Activated T-cell treated with anti-CD3 and anti-CD28 coated beads, Interleukin-2, amount 50 U/mL, for 72 hours (primary cell): ENCODE measurements at places on chromosomes 1 and 21. TPM values are rescaled to one million over a fixed set of nuclear protein-coding genes. Genes with fewer than 3 reads are reported as not detected.

DNA sequence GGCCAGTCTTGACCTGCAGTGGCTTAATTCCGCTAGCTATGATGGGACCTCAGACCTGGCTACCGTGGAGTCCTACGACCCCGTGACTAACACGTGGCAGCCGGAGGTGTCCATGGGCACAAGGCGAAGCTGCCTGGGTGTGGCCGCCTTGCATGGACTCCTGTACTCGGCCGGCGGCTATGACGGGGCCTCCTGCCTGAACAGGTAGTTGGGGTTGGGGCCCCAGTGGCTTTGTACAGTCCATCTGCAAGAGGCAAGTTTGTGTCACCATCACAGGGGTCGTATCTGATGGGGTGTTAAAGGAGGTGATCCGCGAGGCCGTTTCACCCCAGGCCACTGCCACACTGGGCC is 2.9 kb downstream of the KLHL17 start:
- H3K27ac ChIP-seq: no peak overlapping the region
- peaks cover 3% of the 10 kb centered on the region for H3K36me3 ChIP-seq
- H3K4me1 ChIP-seq: peaks cover 11% of the 10 kb centered on the region

GRCh38 chr1:236989290-236990051 is 14.8 kb downstream of the MT1HL1 start:
- H3K4me1 ChIP-seq: no peaks in the 10 kb centered on the region
- peaks cover 4% of the 10 kb centered on the region for H3K27me3 ChIP-seq
- H3K36me3 ChIP-seq: no peaks in the 10 kb centered on the region
- no peak overlapping the region for H3K27ac ChIP-seq

DNA sequence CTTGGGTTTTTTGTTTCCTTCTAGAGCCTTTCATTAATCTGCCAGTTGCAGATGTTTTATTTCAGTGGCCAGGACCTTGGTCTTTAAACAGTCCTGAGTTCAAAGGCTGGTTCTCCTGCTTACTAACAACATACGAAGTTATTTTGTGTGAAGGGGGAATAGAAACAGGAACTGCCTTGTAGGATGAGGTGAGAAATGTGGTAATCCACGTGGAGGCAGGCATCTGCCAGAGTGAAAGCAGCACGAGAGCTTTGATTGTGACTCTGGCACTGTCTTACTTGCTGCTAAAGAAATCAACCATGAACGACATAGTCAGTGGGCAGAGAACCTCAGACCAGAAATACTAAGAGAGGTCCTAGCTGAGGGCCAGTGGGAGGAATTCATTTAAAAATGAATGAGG is 30.4 kb downstream of the TMEM63A start:
- H3K27me3 ChIP-seq: no peaks in the 10 kb centered on the region
- peak overlapping the region; percentile 66 for H3K27ac ChIP-seq
- H3K36me3 ChIP-seq: peaks cover 18% of the 10 kb centered on the region
- H3K4me3 ChIP-seq: no peak overlapping the region
- DNase-seq: no peak

DNA sequence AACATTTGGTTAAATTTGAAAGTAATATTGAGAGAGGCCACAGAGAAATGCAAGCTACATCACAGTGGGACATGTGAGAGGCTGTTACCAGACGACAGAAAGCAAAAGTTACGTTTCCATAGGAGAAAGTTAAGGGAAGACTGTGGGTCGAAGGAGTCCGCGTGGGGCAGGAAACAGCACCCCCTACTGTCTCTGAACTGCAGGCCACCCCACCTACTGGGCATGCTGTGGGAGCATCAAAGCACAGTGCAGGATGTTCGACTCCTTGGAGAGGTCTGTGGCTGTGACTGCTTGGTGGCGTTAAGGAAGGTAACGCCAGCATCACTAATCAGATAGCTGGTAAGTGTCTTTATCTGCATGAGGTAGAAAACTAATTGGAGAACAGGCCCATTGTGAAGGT is 123.9 kb downstream of the PTBP2 start:
- H3K27me3 ChIP-seq: peaks cover 5% of the 10 kb centered on the region
- peak; percentile 34 for DNase-seq

DNA sequence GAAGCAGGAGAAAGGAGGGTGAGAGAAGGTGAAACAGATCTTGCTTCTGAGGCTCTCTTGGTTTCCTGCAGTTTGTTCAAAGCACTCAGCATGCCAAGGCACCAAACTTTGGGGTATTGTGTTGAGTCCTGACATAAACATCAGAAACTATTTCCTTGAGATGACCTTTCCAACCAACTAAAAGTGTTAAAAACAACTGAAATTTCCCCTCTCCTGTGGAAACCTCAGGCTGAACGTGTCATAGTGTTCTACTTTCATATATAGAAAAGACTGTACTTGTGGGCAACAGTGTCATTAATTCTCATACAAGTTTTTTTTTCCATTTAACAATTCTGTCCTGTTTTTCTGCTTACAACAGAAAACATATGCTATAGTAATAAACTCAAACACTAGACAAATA is 6.3 kb upstream of the LYST start:
- peak overlapping the region; percentile 74 for H3K4me3 ChIP-seq
- H3K27ac ChIP-seq: peak overlapping the region; percentile 85
- no peaks in the 10 kb centered on the region for H3K27me3 ChIP-seq
- no peaks in the 10 kb centered on the region for H3K36me3 ChIP-seq

DNA sequence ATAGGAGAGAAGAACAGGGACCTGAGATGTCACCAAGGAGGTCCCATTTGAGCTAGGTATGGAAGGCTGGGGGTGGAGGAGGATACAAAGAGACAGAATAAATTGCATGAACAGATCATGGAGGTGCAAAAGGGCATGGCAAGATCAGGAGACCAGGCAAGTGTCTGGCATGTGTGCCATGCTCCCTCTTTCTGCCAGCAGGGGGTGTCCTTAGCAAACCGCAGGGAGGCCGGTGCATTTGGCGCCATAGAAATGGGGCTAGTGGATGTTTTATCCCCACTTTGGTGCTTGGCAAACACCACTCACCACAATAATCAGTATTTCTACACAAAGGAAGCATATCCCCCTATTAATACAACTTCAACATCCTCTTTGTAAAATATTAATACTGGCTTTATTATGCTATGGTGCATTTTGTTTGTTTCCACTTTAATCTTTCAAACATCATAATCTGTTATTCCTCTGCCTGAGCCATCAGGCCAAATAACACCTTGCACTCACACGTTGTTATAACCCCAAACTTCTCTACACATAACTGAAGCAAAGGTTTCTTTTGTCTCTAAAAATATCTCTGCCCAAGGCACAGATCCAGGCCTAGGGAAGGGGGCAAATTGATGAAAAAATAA is 25.9 kb downstream of the S100A6 start:
- no peak overlapping the region for H3K4me3 ChIP-seq
- peaks cover 11% of the 10 kb centered on the region for H3K4me1 ChIP-seq
- DNase-seq: peak; percentile 72
- H3K27me3 ChIP-seq: no peaks in the 10 kb centered on the region

The SELP gene
- total RNA-seq: 3.6 TPM

GRCh38 chr21:40257342-40257741 is 390.1 kb downstream of the PCP4 start:
- no peaks in the 10 kb centered on the region for H3K4me1 ChIP-seq
- no peak overlapping the region for H3K27ac ChIP-seq
- DNase-seq: no peak
- no peaks in the 10 kb centered on the region for H3K36me3 ChIP-seq
- H3K4me3 ChIP-seq: no peak overlapping the region

The TSPAN1 gene
- 0.34 TPM for total RNA-seq

- peaks cover 21% of the 10 kb centered on the region for H3K27me3 ChIP-seq
- DNase-seq: no peak
These were observed 115.0 kb upstream of the GRIK3 start for GRCh38 chr1:37149296-37149695.

GRCh38 chr1:54904476-54905048 is 17.6 kb upstream of the DHCR24 start:
- DNase-seq: no peak
- H3K27ac ChIP-seq: no peak overlapping the region
- H3K27me3 ChIP-seq: peaks cover 14% of the 10 kb centered on the region
- H3K36me3 ChIP-seq: no peaks in the 10 kb centered on the region
- no peak overlapping the region for H3K4me3 ChIP-seq

DNA sequence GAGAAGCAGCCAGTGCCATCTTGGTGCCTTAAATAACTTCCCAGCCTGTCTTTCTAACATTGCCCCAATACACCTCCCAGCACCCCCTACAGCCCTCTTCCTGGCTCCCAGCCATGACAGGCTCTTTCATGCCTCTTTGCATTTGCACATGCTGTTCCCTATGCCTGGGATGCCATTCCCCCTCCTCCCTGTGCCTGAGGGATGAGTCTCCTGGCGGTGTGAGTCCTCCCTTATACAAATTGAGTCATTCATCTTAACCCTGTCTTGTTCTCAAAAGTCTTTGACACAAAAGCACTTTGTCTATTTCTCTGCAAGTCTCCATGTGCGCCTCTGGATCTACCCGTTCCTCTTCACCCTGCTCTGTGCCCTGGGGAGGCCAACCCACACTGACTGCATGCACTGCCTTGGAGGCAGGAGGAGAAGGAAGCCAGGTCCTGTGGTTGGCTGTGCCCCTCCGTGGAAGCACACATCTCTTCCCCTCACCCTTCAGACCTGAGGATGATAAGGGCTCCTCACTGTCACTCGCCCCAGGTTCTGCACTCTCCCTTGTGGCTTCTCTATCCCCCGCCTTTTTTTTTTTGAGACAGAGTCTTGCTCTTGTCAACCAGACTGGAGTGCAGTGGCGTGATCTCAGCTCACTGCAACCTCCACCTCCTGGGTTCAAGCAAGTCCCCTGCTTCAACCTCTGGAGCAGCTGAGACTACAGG is 25.1 kb downstream of the CDCP2 start:
- no peaks in the 10 kb centered on the region for H3K4me1 ChIP-seq
- H3K27me3 ChIP-seq: no peaks in the 10 kb centered on the region
- no peak overlapping the region for H3K27ac ChIP-seq
- no peak for DNase-seq
- H3K4me3 ChIP-seq: no peak overlapping the region

DNA sequence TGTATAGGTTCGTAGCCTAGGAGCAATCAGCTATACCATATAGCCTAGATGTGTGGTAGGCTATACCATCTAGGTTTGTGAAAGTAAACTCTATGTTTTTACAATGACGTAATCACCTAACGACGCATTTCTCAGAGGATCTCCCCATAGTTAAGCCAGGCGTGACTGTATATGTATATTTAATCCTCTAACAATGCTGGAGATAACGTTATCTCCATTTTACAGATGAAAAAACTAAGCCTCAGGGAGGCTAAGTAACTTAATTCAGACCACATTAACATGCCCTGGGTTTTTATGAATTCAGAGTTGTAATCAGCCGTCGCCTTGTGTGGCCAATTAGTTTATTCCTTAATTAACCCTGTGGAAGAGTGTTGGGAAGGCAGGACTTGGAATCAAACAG is 107.7 kb upstream of the PLXNA2 start:
- no peaks in the 10 kb centered on the region for H3K36me3 ChIP-seq
- H3K4me1 ChIP-seq: no peaks in the 10 kb centered on the region
- no peak for DNase-seq

DNA sequence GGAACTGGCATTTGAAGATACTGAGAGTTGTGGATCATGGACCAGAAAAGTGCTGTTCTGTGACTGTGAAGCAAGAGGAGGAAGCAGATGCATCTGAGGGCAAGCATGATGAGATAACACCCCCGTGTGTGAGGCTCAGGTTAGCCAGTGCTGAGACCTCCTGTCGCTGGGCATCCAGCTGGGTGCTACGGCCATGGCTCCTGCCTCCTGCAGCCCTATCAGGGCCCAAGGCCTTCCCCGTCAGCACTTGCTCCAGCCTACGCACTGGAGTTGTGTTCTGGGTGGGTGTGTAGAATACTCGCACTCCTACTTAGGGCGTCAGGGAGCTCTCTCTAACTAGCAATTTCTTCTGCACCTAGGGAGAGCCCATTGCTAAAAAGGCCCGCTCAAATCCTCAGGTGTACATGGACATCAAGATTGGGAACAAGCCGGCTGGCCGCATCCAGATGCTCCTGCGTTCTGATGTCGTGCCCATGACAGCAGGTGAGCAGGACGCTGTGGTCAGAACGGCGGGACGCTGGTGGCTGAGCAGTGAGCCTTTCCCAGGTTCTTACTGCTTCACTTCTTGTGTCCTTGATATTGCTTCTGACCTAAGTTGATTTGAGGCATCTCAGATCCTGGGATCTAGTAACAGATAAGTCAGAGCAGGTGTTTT is 6.5 kb downstream of the PPIE start:
- no peaks in the 10 kb centered on the region for H3K27me3 ChIP-seq
- DNase-seq: no peak
- H3K4me1 ChIP-seq: peaks cover 16% of the 10 kb centered on the region
- peaks cover 11% of the 10 kb centered on the region for H3K36me3 ChIP-seq

- peaks cover under 1% of the 10 kb centered on the region for H3K27me3 ChIP-seq
- H3K4me1 ChIP-seq: peaks cover 47% of the 10 kb centered on the region
These were observed 3.9 kb downstream of the PSMB2 start for GRCh38 chr1:35637401-35637809.

The COA7 gene
- 20.4 TPM for total RNA-seq

The BACE2 gene
- 1.1 TPM for total RNA-seq

DNA sequence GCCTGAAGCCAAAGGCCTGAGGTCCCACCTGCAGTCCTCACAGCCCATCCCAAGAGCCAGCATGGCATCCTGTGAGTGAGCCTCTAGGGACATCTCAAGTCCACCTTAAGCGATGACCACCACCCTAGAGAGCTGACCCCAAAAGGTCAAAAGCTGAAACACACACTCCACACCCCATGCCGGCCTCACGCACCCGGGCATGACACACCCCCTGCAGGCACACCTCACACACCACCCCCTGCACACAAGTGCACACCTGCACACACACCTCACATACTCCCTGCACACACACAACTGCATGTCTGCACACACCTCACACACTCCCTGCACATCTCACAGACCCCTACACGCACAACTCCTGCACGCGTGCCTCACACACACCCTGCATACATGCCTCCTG is 118.7 kb downstream of the NPHP4 start:
- H3K4me1 ChIP-seq: no peaks in the 10 kb centered on the region
- H3K27me3 ChIP-seq: no peaks in the 10 kb centered on the region
- no peak overlapping the region for H3K4me3 ChIP-seq
- DNase-seq: no peak
- H3K27ac ChIP-seq: no peak overlapping the region

The ERRFI1 gene
- total RNA-seq: 3.3 TPM

The TP73 gene
- total RNA-seq: 1.3 TPM

GRCh38 chr1:60090655-60091054 is 17.1 kb upstream of the C1orf87 start:
- no peaks in the 10 kb centered on the region for H3K36me3 ChIP-seq
- no peak overlapping the region for H3K4me3 ChIP-seq
- no peak for DNase-seq
- H3K27me3 ChIP-seq: no peaks in the 10 kb centered on the region
- H3K4me1 ChIP-seq: no peaks in the 10 kb centered on the region

The PHC2 gene
- 29.4 TPM for total RNA-seq

The DRAXIN gene
- total RNA-seq: 0.30 TPM

GRCh38 chr1:51605961-51606723 is 10.8 kb upstream of the OSBPL9 start:
- H3K27ac ChIP-seq: no peak overlapping the region
- H3K27me3 ChIP-seq: peaks cover 7% of the 10 kb centered on the region
- H3K4me1 ChIP-seq: no peaks in the 10 kb centered on the region
- no peak overlapping the region for H3K4me3 ChIP-seq
- no peaks in the 10 kb centered on the region for H3K36me3 ChIP-seq
- no peak for DNase-seq
